ENCODE measurements at places on chromosomes 6 and 20.

GRCh38 chr20:22346716-22347115 is 237.7 kb downstream of the FOXA2 start:
- no peak for DNase-seq

DNA sequence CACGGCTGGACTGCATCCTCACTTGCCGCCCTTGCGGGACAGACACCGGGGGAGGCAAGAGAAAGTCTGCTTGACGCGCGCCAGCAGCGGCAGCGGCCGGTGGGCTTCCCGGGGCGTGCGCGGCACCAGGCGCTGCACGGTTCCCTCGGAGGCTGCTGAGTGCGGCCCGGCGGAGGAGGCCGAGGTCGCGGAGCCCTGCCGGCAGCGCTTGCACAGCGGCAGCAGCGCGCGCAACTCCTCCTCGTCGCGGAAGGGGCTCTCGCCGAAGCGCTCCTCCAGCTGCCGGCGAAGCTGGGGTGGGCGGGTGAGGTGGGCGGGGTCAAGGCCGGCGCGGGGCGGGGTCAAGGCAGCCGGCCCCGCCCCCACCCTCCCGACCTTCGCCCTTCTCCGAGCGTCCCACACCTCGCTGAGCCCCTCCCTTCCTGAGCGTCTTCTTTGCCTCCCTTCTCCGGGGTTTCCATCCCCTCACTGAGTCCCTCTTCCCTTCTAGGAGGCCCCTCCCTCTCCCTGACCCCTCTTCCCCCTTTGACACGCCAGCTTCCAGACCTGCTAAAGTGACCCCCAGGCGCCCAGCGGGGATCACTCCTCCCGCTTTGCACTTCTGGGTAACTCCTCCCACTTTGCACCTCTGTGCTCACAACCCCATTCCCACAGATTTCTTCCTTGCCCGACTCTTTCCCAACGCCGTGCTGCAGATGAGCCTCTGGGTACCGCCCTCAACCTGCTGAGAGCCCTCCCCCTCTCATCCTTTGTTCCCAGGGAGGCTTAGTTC is 8.8 kb downstream of the DUSP15 start:
- DNase-seq, result no peak

GRCh38 chr6:88377976-88378568 is 211.9 kb upstream of the CNR1 start:
- no peak for DNase-seq

DNA sequence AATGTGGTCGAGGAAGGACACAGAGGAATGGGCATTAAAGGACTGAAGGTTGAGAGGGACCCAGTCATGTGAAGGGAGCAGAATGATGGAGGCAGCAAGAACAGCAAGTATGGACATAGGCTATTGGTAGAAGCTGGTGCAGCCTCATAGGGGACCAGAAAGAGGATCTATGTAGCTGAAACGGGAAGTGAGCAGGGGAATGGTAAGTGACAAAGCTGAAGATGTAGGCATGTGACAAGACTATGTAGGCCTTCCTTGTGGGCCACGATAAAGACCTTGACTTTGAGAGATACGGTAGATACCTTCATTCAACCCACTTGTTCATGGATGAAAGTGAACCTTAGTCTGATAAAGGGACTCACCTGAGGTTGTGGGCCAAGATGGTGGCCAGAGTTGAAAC is 3.5 kb downstream of the CTNNBL1 start:
- DNase-seq, result no peak

DNA sequence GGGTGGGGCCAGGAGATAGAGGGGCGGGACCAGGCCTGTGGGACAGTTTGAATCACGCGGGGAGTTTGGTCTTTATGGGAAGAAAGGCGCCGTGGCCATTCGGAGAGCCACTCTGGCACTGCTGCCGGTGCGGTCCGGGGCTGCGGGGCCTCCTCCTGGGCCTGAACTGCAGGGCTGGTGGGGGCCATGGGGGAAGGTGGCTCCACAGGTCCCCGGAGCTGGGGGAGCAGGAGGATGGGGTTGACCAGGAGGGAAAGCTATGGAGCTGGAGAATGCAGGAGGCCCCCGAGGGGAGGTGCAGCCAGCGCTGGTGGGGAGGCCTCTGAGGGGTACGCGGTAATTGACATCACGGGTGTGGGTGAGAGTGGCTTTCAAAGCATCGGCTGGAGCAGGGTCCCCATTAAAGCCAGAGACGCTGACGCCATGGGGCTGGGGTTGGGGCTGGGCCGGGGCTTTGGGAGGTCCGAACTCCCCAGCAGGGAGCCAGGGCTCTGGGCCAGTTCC is 1.8 kb upstream of the BHLHE23 start:
- DNase-seq, result no peak

DNA sequence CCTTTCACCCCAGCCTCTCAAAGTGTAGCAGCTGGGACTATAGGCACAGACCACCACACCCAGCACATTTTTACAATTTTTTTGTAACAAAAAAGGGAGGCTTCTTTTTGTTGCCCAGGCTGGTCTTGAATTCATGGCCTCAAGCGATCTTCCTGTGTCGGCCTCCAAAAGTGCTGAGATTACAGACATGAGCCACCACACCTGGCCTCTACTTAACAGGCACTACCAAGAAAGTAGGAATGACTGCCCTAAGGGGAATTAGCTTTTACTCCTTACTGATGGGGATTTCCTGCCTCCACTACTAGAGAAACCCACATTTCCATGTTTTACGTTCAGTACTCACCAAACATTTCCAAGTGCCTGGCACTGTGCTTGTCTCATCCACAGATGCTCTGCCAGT is 109.6 kb downstream of the CARMIL1 start:
- DNase-seq, result no peak

DNA sequence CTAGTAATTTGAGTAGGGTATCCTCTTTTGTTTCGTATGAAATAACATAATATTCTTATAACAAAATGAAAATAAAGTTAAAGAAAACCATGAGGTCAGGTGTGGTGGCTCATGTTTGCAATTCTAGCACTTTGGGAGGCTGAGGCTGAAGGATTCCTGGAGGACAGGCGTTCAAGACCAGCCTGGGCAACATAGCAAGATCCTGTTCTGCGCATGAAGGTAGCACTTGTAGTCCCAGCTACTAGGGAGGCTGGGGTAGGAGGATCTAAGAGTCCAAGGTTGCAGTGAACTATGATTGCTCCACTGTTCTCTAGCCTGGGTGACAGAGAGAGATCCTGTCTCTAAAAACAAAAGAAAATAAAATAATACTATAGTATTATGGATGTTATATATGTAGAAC is 145.6 kb downstream of the PDSS2 start:
- no peak for DNase-seq

DNA sequence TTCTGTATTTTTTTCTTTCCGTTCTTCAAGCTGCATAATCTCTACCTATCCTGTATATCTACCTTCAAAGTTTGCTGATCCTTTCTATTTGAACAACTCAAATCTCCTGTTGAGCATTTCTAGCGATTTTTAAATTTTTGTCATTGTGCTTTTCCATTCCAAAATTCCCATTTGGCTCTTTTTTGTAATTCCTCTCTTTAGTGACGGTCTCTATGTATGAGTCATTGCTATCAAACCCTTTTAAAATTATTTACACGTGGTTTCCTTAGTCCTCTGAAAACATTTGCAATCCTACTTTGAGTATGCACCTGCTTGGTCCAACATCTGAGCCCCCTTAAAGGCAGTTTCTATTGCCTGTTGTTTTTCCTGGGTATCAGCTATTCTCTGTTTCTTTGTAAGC is 100.5 kb upstream of the FOXC1 start:
- DNase-seq, result no peak

- no peak for DNase-seq
Observed at GRCh38 chr6:334536-335510, 42.5 kb downstream of the DUSP22 start.

DNA sequence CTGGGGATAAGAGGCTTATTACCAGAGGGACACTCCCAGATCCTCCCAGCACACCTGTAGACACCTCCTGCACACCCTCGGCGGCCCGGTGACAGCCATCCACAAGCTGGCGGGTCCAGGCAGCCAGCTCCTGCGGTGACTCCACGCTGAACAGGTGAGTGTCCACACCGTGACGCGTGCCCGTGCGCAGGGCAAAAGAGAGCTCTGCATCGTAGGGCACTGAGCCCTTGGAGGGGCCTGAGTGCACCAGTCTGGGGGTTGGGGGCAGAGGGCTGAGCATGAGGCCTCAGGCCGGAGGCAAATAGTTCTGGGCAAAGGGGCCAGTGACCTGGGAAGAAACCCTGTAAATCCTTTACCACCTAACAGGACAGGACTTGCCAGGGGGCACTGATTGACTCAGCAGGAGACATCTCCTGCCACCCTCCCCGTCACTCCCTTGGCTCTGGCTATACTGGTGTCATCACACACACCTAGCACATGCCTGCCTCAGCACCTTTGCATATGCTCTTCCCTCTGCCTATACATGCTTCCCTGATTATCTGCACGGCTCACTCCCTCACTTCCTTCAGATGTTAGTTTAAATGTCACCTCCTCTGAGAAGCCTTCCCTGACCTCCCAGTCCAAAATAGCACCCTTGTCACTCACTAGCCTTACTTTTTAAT is 8.9 kb upstream of the CDK5RAP1 start:
- DNase-seq, result no peak

DNA sequence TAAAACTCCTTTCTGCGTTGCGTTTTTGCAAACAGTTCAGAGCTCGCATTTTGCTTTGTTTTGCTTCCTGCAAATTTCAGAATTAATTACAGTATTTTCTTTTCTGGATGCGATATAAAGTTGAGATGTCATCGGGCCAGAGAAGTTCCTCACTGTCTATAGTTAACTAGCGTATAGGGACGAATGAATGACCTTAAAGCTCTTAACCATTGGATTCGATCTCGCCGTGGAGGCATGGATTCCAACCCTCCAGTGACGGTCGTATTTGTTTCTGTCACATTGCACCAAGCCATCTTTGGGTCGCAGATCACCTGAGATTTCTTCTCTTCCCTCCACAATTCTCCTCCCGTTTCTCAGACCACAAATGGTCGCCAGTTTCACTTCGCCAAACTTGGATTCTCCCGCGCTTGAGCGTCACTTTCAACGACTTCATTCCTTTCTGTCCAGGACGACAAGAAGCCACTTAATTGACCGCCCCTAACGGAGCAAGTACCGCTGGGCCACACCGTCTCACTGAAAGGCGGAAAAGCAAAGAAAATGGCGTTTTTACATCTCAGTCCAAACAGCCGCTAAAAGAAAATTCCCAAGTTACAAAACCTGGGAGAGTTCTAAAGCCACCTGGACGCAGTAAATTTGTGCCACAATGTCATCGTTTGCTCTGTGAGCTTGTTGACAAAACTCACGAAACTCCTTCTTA is 85.3 kb upstream of the ZNF184 start:
- DNase-seq, result no peak

DNA sequence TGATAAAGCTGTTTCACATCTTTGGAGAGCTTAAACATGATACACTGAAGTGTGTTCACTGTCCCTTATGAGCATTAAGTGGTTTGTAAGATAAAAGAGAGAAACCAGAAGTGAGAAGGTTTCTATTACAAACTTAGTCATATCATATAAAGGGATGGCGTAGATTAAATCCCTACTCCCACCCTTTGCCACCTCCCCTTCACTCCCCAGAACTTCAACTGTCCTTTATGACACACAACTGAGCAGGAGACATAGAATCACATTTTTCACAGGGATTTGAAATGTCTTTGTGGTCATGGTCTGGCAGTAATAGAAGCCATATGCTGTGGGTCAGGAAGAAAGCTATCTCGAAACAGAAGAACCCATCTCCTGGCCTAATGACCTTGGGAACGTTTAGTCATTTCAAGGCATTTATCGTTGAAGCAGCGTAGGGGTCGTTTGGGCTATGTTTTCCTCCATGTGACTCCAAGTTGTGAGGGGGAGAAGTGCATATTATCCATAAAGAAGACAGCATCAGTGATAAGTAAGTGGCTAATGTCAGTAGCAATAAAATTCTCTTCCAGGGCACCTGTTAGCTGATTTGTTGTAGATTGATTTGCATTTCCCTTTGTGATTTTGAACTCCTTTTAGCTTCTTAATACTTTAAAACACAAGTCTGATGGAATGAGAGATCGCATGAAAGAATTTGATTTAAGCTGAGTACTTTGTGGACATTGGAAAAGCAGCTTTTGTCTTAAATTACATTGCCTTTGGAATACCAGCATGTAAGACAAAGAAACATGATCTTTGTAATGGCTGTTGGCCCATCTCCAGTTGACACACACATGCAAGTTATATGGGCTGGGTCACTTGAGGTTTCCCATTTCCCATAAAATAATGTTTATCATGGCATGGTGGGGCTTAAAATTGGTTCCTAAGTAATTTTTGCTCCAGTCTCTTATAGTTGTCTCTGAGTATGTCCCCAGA is 501.5 kb upstream of the FLRT3 start:
- DNase-seq, result no peak

- no peak for DNase-seq
Observed at GRCh38 chr6:170140129-170140528, 150.7 kb downstream of the DLL1 start.

- DNase-seq, result no peak
Observed at GRCh38 chr6:49826743-49827406, 39.5 kb downstream of the CRISP1 start.

GRCh38 chr6:89489078-89489477 is 56.1 kb downstream of the ANKRD6 start:
- no peak for DNase-seq

GRCh38 chr20:36975099-36975818 is 23.8 kb upstream of the SAMHD1 start:
- no peak for DNase-seq

GRCh38 chr6:2693231-2693630 is 57.5 kb downstream of the MYLK4 start:
- no peak for DNase-seq

DNA sequence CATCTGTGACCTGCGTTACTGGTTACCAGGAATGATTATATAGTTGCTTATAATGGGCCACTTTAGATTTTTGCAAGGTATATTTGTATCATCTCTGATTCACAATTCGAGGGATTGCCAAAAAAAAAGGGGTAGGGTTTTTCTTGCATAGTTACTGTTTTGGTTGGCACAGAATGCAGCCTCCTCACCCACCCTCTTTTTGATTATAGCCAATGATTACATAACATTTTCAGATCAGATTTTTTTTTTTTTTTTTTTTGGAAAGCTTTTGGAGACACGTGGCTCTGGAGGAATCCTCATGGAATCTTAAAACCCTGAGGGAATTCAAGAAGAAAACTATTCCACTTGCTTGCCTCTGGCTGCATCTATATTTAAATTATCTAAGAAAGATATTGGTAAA is 53.7 kb downstream of the UST start:
- no peak for DNase-seq

DNA sequence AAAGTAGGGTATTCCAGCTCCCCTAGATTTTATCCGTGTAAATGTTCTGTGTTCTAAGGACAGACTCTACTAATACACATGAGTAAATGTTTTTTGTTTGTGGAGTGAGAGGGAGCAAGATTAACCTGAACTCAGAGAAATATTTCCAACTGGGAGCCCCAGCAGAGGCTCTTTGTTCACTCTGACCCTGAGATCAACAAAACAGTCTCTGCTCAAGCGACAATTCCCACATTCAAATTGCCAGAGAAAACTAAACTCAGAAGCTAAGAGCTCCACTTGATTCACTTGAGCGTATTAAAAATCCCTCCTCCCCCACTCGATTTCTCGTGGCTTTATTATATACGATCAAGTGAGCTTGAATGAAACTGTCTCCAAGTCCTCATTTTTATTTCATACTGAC is 413.9 kb upstream of the JARID2 start:
- DNase-seq, result no peak

- DNase-seq, result no peak
Observed at GRCh38 chr20:38674765-38675133, 49.5 kb upstream of the SLC32A1 start.

GRCh38 chr6:161462148-161462547 is 188.3 kb upstream of the AGPAT4 start:
- no peak for DNase-seq

GRCh38 chr6:80872951-80873308 is 766.5 kb downstream of the BCKDHB start:
- no peak for DNase-seq
